ENCODE measurements at places on chromosomes 12 and 14.

DNA sequence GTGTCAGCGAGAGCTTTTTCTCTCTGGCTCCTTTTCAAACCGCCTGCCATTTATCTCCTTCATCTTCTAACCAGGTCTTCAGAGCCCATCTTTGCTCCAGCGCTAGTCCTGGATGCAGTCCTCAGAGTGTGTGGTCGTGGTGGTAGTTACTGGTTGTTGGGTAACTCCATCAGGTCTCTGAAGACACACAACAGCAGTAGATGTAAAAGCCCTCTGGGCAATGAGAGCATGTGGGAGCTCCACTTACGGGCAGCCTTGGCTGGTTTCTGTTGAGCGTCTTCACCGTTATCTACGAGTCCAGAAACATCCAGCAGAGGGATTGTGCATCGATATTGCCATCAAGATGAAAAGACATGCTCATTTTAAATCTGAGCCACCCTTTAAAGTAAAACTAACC lies 61.2 kb downstream of the FBXL14 start:
- DNase-seq, result no peak

DNA sequence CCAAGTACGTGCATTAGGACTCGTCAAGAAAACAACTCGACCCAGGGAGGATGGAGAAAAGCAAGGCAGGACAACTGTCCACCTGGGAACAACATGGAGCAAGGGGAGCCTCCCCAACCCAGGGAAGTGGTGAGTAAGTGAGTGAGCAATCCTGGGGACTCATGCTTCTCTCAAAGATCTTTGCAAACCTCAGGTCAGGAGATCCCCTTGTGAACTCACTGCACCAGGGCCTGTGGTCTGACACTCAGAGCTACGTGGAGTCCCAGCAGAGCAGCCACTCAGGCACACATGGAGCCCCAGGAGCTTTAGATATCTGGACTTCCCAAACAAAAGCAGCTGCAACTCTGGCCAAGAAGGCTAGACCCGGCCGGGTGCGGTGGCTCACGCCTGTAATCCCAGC lies 12.2 kb upstream of the OR5AU1 start:
- DNase-seq, result no peak

DNA sequence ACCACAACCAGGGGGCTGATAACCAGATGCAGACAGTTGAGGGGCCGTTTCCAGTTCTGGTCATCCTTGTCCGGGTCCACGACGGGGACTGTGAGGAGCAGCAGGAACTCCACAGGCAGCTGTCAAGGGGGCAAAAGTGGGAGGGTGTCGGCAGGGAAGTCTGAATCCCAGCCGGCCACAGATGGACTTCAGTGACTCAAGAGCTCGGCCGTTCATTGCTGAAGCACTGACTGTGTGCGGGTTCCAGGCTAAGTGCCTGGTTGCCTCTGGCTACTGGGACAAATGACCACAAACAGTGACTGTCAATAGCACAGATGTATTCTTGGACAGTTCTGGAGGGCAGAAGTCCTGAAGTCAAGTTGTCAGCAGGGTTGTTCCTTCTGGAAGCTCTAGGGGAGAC lies 19.6 kb downstream of the SLC8B1 start:
- DNase-seq, result no peak

GRCh38 chr14:21015312-21015711 lies 9.5 kb downstream of the NDRG2 start:
- DNase-seq, result no peak

- no peak for DNase-seq
These were observed 12.8 kb upstream of the AQP2 start for GRCh38 chr12:49937639-49938300.

DNA sequence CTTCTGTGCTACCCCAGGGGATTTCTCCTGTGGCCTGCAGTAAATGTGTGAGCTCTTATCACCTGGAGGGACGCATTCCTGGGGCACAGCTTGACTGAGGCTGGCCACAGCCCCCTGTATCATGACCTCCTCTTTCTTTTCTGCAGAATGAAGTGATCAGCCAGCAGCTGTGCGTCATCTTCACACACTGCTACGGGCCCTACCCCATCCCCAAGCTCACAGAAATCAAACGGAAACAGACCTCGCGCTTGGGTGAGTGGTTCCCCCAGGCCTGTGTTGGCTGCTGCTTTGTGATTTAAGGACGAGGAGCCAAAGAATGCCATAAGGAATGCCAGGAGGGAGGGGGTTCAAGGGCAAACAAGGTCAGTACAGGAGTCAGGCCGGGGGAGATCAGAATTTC lies 50.5 kb upstream of the PWP1 start:
- no peak for DNase-seq

DNA sequence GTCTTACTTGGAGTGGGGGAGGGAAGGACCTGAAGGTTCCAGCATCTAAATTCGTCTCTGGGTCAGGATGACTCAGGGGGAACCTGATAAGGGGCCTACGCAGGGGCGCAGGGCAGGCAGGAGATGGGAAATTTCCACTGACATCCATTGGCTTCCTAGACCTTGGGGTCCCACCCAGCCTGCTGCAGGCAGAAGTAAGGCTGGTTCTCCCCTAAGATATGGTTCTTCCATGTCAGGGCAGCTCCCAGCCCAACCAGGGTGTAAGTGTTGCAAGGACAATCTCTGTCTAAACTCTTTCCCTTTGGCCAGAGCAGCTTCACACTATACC lies 2.1 kb upstream of the NDRG2 start:
- DNase-seq, result no peak

- DNase-seq, result no peak
These were observed 189.2 kb upstream of the C14orf180 start for GRCh38 chr14:104390221-104390931.

- no peak for DNase-seq
These were observed 447.9 kb upstream of the TMEM132C start for GRCh38 chr12:127819056-127819455.

DNA sequence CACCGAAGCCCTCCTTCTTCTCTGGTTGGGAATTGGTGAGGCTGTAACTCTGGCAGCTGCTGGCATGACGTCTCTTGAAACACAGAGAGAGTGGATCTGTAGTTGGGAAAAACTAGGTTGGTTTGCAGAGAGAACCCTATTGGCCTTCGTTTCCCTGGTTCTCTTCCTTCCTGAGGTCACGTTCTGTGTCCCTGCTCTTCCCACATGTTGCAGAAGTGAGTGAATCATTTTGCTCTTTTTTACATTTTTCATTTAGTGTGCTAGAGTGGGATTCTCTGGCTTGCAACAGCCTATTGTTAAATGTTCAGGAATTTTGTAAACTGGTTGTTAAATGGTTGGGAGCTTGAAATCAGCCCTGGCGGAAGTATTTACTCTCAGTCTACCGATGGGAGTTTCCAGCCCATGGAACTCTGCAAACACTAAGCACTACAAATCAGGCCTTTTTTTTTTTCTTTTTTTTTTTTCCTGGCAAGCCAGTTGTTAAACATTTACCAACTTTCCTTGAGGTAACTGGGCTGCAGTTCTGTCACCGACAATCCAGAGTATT lies 26.8 kb upstream of the CKAP4 start:
- DNase-seq, result no peak

DNA sequence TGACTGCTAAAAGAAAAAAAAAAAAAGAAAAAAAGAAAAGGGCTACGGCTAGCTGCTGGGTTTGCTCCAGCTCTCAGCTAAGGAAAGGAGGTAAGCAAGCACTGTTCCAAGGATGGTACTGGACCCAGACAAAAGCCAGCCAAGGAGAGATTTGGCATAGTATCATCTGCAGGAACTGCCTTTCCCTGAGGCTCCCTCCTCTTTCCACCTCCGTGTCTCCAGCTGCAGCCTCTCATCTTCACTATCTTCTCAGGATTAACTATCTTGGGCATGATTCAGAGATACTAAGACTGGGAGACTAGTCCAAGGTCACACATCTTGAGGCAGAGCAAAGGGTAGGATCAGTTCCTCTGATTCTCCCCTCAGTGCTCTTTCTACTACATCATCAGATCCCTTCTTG lies 6.0 kb downstream of the KITLG start:
- no peak for DNase-seq

DNA sequence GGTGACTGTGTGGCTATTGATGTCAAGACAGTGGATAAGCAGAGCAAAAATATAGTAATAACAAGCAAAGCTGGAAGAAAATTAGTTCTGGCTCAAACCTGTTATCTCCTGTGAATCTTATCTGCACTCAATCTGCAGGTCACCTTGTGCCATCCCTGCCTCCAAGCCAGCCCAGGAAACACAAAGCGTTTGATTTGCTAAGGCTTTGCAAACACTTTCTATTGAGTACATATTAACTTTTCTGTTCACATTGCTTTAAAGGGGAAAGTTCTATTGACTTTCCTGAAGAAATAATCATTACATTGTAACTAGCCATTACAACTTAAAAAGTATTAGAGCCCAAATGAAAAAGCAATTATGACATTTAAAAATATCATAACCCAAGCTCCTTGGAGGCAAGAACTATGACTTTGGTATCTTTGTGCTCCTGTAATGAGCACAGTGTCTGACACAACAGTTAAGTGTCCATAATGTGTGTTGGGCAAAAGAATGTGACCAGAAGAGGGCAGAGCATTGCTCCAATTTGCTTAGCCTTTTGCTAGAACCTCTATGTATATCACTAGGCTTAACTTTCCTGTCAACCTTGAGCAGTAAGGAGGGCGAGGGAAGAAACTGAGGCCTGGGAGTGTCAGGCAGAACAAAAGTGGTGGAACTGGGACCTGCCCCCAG lies 24.7 kb downstream of the SERPINA3 start:
- DNase-seq, result no peak

DNA sequence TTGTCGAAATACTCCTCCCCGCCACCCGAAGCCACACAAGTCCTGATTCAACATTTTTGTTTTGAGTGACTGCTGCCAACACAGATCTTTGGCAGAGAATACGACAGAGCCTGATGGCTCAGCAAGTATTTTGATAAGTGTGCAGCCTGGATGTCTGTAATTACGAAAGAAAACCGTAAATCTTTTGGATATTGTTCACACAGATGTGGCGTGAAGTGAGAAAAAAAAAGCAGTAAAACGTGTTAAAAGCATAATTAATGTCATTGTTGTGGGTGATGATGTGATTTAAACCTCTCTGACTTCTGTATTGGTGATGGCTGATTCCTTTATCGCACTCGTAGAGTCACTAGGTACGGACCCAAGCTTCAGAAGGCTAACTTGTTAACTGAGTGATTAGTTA lies 98.7 kb downstream of the PHETA1 start:
- no peak for DNase-seq

DNA sequence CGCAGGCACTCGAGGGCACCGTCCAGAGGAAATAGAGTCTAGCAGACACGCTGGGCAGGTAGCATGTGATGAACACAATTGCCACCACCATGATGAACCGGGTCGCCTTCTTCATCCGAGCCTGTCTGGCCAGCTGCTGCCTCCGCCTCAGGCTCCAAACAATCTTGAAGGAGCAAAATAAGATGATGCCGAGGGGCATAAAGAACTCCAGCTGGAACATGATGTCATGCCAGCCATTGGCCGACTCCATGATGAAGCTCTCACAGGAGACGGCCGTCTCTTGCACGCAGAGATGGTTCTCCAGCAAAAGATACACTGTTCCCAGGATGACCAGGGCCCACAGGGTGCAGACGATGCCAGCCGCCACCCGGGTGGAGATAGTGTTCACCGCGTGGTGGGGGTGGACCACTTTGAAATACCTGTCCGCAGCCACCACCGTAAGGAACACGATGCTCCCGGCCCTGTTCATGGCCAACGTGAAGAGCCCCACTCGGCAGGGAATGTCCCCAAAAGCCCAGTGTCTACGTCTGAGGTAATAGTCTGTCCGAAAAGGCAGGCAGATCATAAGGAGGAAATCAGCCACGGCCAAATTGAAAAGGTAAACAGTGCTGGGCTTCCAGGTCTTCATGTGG lies 945 bp downstream of the HCAR1 start:
- no peak for DNase-seq

DNA sequence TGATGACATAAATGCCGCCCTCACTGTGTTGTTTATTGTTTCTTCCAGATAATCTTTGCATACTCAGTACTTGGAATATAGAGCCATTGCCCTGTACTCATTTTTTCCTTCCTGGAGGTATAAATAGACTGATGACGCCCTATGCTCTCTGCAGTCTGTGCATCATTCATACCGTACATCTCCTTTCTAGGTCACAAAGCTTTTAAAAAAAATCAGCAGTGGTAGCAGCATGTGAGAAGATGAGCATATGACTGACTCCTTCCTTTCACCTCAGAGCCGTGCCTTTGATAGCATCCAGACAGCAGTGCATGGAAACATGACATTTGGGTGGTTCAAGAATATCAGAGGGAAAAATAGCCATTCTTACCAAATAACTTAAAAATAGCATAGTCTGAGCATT lies 77.3 kb downstream of the PDE3A start:
- no peak for DNase-seq

DNA sequence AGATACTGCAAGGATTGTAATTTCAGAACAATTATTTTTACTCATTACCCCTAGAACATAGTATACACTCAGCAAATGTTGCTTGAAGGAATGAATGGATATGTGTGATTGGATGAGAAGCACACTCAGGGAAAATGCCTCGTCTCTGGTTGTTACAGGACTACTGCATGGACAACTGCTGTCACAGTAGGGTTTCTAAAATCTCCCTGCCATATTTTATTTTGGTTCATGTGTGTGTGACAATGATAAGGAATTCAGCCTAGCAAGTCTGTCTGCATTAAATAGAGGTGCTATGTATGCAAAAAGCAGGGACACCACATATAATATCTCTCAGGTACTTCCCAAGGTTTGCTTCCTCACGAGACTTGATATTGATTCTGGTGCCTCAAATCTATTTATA lies 1.4 kb downstream of the PTPRR start:
- DNase-seq, result no peak

- no peak for DNase-seq
These were observed 24.5 kb downstream of the PCNX4 start for GRCh38 chr14:60116181-60116580.

DNA sequence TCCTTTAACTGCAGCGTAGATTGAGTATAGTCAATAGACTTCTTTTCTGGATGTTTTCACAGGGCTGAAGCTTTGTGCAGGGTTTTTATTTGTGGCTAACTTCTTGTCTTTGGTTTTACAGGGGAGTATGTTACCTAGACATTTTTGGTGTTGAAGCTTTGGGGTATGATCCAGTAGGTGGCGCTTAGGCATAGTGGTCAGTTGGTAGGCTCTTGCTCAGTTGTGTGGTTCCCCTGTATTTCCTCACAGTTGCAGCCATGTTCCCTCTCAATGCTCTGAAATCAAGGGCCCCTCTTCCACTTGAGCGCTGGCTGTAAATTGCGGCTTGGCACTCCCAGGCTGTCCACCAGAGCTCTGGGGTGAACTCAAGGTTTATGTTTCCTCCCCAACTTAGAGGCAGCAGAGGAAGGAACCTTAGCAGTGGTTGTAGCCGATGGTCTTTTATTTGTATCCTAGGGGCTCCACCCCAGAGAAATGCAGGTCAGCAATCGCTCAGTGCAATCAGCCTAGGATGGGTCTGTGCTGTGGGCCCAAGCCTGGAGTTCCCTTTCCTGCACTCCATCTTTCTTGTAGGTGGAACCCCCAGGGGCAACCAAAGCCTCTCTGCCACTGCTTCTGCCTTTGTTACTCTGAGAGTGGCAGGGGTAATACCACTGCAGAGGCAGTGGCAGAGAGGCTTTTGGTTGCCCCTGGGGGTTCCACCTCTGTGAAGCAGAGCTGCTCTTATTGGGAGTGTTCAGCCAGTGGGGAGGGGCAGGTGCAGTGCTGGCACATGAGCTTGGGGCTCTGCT lies 55.1 kb downstream of the CMAS start:
- no peak for DNase-seq

- DNase-seq, result no peak
These were observed 18.2 kb upstream of the ANAPC7 start for GRCh38 chr12:110421701-110422100.

Measured in stimulated activated CD8-positive, alpha-beta memory T cell treated with anti-CD3 and anti-CD28 coated beads, Interleukin-2, amount 100 ng/mL, for 1 hour (primary cell).